CD4-positive, alpha-beta T cell treated with Interleukin-21 for 1 hour (primary cell): ENCODE measurements at places on chromosomes 4 and X.

DNA sequence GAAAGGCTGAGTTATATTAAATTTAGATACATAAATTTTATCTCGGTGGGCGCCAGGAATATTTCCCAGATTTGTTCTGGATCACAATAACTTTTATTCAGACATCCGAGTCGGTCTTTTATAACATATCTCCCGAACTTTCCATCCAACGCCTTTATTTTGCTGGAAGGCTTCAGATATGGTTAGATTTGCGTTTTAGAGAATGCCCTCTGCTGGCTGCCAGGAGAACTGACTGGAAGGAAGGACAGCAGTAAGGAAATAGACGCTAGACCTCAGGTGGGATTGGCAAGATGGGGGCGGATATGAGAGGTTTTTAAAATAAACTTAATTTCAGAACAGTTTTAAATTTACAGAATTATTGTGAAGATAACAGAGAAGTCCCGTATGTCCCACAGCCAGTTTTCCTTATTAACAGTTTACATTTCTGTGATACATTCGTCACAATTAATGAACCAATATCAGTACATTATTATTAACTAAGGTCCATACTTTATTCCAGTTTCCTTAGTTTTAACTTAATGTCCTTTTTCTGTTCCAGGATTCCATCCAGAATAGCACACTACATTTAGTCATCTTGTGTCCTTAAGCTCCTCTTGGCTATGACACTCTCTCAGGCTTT lies 4.6 kb upstream of the KANTR start:
- peak; percentile 71 for DNase-seq

DNA sequence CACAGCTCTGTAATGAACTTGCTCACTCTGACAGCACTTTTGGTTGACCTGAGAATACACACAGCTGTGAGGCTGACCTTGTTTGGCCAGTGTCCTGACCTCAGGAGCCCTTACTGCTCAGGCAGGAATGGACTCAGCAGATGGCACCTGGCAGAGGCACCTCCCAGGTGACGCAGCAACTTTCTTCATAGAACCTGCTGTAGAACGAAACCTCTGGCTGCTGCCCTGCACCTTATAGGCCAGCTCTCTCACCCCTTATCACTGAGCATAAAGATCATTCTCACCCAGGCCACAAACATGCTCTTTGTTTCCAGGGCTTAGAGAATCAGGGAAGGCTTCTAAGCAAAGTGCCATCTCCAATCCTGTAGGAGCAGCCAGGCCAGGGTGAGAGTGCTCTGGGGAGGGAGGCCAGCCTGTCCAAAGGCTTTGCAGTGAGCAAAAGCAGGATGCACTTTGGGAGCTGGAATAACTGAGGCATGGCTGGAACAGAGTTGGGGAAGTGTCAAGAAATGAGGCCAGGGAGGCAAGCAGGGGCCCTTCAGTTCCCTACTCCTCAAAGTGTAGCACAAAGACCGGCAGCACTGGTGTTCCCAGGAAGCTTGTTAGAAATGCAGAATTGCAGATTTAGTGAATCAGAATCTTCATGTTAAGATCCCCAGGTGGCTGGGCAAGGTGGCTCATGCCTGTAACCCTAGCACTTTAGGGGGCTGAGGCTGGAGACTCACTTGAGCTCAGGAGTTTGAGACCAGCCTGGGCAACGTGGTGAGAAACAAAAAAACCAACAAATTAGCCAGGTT lies 13.3 kb upstream of the CENPU start:
- DNase-seq = no peak

GRCh38 chr4:72714482-72715279 lies 145.7 kb upstream of the ADAMTS3 start:
- no peak for DNase-seq

DNA sequence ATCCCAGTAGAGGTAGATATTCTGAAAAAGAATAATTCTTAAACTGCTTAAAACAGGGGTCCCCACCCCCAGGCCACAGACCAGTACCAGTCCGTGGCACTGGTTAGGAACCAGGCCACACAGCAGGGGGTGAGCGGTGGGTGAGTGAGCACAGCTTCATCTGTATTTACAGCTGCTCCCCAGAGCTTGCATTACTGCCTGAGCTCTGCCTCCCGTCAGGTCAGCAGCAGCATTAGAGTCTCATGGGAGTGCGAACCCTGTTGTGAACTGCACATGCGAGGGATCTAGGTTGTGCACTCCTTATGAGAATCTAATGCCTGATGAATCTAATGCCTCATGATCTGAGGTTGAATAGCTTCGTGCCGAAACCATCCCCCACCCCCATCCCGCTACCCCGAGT lies 76.8 kb downstream of the FAM114A1 start:
- DNase-seq = no peak

DNA sequence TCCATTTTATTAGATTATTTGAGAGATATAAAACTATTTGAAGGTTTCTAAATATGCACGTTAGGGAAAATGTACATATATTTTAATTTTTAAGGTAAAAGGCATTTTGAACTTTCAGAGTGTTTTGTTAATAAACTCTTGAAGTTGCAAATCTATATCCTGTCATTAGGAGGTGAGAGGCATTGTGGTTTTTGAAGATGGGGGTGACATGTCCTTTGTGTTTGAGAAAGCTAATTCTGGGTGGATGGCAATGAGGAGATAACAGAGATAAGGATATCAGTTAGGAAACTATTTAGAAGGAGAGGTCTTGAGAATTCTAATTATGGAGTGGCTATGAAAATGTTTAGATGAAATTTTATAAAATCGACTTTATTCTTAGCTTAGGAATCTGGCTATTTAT lies 6.1 kb downstream of the STIM2 start:
- DNase-seq = peak; percentile 50

GRCh38 chr4:72689923-72690322 lies 120.9 kb upstream of the ADAMTS3 start:
- DNase-seq = no peak

DNA sequence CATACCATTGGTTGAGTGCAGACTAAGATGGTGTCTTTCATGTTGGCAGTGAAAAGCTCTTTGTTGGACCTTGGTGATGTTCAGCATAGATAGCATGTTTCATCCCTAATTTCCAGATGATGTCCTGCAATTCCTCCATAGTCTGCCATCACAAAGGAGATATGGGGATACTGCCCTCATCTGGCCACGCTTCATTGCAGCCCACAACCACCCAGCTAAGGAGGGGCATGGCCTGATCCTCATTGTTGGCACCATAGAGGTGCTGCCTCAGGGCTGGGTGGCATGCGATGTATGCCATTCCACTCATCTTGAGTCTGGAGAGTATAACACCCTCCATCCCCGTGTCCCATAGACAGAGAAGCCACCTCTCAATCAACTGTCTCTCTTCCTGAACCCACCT lies 31.5 kb upstream of the NUDT6 start:
- DNase-seq = no peak

- DNase-seq = no peak
These were observed 16.4 kb downstream of the HPGD start for GRCh38 chr4:174505892-174506291.

DNA sequence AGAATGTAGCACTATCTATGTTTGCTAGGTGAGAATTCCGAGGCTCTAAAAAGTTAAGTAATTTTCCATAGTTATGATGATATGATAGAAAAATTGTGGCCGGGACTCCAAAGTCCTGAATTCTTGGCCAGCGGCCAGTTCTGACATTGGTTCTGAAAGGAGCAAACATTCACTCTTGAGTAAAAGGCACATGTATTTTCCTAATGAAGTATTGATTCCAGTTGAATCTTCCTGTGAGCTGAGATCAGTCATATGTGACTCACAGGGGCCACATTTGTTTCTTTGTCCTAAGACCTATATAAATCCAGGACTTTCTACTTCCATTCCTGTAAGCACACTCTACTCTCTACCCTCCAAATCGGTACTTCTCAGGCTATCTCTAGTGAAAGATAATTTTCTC lies 349.9 kb downstream of the BMPR1B start:
- no peak for DNase-seq

DNA sequence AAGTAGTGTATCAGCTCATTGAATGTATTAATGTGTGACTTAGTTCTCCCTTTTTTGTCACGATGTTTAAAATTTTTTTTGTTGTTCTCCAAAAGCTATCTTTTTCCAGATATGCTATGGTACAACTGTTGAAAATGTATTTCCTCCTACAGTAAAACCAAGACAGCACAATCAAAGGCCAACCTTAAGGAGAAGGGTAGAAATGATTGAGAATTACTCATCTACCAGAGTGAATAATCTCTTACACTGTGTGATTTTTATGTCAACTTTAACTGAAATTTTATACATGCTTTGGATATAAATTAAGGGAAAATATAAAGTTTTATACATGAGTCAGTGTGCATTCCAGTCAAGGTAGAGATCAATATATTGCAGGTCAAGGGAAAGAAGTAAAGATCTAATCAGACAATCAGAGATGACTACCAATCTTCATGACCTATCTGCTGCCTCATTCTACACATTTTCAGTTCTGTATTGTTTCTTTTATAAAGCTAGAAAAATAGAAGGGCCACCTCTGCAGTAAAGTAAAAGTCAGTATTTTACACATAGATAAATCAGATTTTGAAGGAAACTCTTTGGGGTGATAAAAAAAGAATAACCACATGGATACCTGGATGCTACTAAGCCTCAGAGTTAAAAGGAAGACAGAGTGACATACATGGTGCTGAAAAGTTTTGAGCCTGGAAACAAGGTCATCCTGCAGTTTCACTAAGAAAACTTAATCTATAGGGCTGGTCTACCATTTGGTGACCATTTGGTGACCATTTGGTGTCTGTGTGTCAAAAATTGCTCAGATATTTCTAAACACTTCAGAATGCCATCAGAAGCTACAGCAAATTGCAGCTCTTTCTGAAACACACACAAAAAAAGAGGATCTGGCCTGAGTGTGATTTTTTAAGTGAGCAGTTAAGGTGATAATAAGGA lies 1.6 kb downstream of the FAM13A start:
- no peak for DNase-seq

GRCh38 chr4:101066626-101067170 lies 280.6 kb downstream of the PPP3CA start:
- no peak for DNase-seq

DNA sequence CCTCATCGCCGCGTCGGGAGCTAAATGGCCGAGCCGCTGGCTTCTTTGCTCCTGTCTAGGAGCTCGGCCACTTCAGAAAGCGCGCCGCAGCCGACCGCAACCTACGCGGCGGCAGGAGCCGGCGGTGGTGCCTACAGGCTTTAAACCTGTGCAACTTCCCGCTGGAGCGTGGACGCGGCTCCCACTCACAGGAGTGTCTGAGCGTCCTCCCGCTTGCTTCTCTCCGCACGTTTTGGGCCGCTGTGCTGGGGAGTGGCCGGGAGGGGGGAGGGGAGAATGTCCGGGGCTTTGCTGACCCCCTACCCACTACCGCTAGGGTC lies 1.0 kb downstream of the NHSL2 start:
- DNase-seq = no peak

- DNase-seq = no peak
These were observed 1841.9 kb downstream of the STIM2 start for GRCh38 chr4:28702571-28702970.

DNA sequence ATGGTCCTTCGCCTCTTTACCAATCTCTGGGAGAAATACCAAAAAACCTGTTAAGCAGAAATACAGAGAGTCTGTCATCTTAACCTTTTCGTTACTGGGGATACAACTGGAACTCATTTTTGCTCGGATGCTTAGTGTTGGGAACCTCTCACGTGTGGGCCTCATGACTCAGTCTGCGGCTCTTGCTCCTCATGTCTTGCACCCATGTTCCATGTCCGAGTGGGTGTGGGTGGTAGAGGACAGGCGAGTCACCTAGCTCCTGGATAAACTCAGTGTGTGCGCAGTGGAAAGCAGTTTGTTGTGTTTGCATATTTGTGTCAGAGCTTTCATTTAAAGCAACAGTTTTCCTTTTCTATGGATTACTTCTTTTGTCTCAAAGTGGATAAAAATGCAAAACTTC lies 70.6 kb downstream of the TNIP2 start:
- DNase-seq = no peak

DNA sequence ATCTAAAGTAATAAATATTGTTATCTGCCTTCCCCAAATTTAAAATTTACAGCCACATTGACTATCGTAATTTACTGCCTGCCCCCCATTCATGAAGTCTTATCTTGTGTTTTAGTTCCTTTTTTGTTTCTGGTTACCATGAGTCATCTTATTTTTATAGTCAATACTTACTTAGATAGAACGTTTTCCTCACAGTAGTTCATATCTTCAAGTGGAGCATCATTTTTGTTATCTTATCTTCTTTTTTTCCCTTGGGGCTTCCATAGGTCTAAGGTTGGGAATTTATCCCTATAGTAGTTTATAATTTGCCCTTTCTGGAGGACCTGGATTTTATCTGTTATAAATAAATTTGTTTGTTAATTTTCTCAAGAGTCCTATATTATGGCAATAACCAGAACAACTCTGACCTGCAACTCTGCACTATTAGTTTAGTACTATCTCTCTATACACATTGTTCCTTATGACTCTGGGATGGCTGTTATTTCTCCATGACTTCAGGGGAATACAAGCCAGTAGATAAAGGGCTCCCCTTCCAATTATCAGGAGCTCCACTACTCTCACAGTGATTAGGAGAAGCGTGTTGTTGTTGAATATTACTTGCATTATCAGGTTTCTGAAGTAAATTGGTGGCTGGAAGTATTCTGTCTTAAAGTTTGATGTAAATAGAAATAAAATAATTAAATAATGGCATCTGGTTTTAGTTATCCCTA lies 330.6 kb downstream of the GALNTL6 start:
- DNase-seq = no peak

GRCh38 chr4:18318682-18319388 lies 297.3 kb upstream of the LCORL start:
- no peak for DNase-seq

GRCh38 chr4:3096202-3096601 lies 21.7 kb downstream of the HTT start:
- DNase-seq = no peak

DNA sequence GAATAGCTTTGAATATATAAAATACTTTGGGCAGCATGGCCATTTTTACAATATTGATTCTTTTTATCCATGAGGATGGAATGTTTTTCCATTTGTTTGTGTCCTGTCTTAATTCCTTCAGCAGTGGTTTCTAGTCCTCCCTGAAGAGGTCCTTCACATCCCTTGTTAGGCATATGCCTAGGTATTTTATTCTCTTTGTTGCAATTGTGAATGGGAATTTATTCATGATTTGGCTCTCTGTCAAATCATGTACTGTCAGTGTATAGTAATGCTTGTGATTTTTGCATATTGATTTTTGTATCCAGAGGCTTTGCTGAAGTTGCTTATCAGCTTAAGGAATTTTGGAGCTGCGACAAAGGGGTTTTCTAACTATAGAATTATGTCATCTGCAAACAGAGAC lies 18.5 kb downstream of the UGT2B15 start:
- DNase-seq = no peak

DNA sequence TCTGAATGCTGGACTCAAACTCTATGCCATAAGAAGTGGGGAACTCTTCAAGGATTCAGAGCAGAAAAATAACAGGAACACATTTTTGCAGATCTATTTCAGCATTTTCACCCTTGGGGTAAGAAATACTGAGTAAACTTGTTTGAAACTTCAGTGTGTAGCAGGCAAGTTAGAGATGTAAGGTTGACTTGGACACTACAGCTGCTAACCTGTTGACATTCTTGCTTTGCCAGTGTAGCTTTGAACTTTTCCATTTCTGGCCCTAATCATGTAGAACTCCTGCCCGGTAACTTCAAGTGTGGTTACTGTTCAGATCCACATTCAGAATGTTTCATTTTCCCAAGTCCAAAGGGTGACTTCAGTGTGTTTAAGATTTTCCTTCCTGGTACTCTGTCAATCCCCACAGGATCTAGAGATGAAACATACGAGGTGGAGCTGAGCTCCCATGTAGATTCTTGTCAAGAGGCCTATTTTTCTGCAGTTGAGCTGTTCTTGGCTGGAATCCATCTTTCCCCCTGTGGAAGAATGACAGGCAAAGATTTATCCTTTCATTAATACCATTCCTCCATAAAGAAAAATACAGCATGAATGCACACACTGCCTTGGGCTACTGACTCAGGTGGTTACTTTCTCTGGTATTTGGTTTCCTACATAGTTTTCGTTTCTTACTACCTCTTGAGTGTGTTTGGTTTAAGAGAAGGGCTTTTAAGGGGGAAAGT lies 34.1 kb downstream of the FHDC1 start:
- DNase-seq = no peak
